CMK (cell line): ENCODE measurements at places on chromosomes 7 and 10.

DNA sequence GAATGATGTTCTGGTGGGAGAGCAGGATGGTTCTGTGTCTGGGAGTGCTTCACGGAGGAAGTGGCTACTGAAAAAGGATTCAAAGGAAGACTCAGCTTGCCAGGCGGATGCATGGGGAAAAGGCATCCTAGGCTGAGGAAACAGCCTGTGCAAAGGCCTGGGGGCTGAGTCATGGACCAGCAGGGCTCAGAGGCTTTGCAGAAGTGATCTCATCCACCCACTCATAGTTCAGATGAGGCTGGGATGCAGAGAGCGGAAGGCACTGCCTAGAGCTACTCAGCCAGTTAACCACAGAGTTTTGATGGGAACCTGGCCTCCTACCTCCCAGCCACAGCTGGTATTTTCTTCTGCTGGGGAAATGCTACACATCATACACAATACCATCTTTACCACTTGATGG lies 15.8 kb upstream of the ADAMTS14 start:
- no peak for DNase-seq

DNA sequence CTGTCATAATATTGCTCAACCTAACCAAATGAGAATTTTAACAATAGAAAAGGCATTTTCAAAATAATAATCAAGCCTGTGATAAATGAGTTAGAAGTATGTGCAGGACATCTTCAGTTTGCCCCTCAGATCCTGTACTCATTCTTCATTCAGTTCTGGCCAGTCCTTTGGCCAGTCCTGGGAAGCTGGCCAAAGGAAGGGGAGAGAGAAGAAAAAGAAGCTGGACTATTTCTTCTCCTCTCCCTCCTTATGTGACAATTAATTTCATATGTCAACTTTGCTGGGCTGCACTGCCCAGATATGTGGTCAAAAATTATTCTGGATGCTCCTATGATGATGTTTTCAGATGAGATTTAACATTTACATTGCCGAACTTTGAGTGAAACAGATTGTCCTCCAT lies 31.6 kb upstream of the ITGB8 start:
- no peak for DNase-seq

- DNase-seq, result no peak
These were observed 1.5 kb downstream of the PDCD4 start for GRCh38 chr10:110872984-110873923.

DNA sequence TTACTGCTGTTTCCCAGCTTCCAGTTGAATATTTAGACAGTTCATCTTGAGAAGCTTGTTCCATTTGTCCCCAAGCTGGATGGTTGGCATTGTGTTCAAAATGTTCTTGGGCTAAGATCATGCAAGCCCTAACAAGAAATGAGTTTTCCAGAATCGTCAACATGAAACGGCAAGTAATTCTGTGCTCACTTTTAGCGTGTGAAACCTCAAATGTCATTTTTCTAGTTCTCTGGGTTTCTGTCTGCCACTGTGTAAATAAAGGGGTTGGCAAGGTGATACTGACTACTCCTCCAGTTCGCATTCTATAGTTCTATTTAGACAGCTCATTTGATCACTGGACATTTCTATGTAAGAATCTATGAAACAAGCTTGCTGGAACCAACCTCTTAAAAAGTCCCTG lies 194.0 kb downstream of the AHR start:
- DNase-seq, result no peak

- no peak for DNase-seq
These were observed 136.3 kb upstream of the TMEM72 start for GRCh38 chr10:44774676-44775401.

DNA sequence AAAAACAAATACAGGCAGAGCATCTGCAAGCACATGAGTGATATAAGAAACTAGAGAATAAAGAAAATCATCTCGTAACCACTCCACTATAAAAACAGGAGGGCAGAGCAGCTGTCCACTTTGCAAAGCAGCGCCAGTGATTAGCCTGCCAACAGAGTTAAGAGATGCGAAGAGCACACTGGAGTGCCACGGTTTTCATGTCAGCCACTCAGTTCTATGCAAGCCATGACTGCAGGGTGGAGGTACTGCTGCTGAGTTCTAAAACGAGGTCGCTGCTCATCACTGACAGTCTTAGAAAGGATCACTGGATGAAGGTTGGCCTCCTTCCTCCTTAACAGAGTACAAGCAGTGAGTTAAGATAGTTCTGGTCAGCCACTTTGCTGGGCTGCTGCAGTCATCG lies 58.5 kb downstream of the FGFR2 start:
- DNase-seq, result no peak

GRCh38 chr10:102501201-102502028 lies 1.1 kb downstream of the ACTR1A start:
- DNase-seq, result no peak

DNA sequence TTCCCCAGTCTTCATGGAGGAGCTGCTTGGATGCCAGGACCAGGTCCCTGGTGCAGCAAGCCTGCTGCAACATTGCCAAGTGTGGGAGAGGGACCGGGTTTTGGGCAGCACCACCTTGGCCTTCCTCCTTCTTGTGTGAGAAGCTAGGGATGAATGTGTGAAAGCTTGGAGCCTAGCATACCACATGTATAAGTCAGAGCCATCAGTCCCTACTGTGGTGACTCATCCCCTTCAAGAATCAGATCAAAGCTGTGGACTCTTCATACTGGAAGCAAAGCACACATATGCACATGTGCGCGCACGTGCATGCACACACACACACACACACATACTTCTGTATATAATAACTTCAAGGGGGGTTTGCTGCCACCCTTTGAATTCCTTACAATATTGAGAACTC lies 527.8 kb downstream of the LRMDA start:
- no peak for DNase-seq

DNA sequence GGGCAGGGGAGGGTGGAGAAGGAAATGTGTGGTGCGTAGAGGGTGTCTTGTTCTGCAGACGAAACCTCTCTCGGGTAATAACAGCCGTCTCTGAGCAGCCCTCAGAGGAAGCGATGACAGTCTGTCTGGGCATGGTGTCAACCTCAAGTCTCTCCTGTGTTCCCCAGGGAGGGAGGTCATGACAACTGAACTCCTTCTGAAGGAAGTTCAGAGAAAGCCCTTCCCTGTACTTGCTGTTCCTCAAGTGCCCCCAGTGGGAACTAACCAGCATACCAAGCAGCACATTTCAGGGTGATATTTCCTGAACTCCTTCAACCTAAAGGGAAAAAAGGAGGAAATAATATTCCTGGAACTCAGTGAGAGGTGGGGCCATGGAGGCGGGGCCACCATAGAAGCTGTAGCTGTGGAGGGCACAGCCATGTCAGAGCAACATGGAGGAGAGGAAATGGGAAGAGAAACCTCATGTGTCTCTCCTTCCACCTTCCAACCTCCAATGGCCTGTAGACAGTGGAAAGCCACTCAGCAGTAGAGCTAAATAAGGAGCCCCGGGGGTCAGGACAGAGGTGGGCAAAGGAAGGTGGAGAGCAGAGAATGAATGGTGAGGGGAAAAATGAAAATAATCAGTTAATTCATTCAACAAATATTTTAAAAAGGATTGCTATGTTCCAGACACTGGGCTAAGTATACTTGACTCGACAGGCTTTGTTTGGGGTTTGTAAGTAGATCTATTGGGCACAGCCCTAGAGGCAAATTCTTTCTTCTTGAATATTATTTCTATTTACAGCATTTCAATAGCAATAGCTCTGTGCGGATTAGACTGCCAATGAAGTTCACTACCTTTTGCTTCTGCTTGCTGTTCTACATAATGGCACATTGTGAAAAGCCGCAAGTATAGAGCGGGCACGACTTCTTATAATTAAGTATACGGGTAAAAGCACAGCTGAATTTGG lies 61.0 kb upstream of the AOAH start:
- no peak for DNase-seq

GRCh38 chr7:26989897-26990670 lies 105.7 kb downstream of the HOXA1 start:
- DNase-seq, result no peak

DNA sequence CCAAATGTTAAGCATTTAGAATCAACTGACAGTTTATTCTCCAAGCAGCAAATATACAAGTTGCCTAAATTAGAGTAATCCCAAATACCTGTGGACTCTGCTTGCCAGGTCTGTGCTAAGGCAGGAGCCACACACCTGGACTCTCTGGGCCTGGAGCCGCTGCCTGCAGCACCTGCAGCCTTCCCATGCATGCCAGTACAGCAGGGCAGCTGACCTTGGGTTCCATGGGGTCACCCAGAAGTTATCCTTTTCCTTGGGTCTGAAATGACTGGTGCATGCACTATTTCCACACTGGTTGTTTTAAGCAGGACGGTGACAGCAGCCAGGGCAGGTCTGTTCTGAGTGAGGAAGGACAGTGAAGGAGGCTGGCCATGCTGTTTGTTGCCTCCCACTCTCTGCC lies 573.2 kb downstream of the GLRX3 start:
- DNase-seq, result no peak
